ENCODE measurements at places on chromosomes 3 and 15. TPM values are rescaled to one million over a fixed set of nuclear protein-coding genes. Genes with fewer than 3 reads are reported as not detected.

The P4HTM gene
- total RNA-seq, result 48.4 TPM

The PROS1 gene
- total RNA-seq, result 12.4 TPM

The TEX264 gene
- 30.6 TPM for total RNA-seq

DNA sequence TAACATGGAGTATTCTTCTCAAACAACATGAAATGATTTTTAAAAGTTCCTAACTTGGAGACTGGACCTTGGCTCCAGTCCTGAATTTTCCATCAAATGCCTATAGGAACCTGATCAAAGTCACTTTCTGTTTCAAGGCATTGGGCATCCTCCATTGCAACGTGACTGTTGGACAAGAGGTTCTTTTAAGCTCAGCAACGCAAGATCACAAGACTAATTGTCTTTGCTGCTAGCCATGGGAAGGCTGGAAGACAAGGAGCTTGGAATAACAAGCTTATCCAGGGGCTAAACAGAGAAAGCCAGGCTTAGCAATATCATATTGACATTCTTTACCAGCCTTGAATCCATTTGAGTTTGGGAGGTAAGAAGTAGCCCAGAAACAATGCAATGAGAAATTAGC lies 48.3 kb downstream of the SST start:
- no peaks in the 10 kb centered on the region for H3K36me3 ChIP-seq
- H3K4me3 ChIP-seq, result no peak overlapping the region
- H3K27me3 ChIP-seq, result peaks cover 9% of the 10 kb centered on the region

DNA sequence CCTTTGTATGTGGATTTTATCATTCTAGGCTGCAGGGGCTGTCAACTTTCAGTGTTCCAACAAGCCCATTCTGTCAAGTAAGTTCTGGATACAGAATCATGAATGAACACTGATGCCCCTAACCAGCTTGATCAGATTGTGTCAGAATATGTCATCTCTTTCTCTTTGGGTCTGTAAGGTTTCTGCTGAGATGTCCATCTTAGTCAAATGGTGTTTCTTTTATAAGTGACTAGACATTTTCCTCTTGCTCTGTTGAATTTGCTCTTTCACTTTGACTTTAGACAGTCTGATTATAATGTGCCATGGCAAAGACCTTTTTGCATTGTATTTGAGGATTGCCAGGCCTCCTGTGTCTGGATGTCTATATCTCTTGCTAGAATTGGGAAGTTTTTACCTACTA lies 660.9 kb upstream of the CBLB start:
- H3K4me1 ChIP-seq, result no peaks in the 10 kb centered on the region
- no peak overlapping the region for H3K4me3 ChIP-seq
- H3K36me3 ChIP-seq, result no peaks in the 10 kb centered on the region
- no peak for DNase-seq
- H3K27me3 ChIP-seq, result no peaks in the 10 kb centered on the region

- peaks cover 6% of the 10 kb centered on the region for H3K27me3 ChIP-seq
- no peak overlapping the region for H3K27ac ChIP-seq
- no peak for DNase-seq
- no peaks in the 10 kb centered on the region for H3K4me1 ChIP-seq
- no peak overlapping the region for H3K4me3 ChIP-seq
Measured at GRCh38 chr3:126508564-126508964, 9.0 kb downstream of the UROC1 start.

DNA sequence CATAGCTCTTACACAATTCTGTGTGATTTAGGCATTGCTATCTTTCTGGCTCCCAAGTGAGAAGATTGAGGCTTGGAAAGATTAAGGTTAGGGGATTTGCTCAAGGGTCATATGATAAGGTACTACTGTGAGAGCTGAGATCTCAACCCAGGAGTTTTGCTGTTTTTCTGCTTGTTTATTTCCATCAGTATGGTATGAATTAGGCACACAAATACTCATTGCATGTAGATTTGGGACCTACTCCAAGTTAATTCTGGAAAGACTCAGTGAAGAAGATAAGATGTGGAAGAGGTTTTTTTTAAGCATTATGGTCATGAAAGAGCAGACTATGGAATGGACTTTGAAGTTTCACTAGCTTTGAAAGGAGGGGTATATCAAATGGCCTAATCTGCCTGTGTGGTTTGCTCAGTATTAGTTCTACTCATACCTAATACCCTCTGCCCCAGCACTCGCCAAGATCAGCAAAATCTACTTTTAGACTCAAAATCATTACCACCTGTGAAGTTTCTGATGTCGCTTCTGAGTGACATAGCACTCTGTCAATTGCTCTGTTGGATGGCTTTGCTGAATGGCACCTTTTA lies 12.5 kb downstream of the MBNL1 start:
- H3K4me3 ChIP-seq, result no peak overlapping the region
- H3K36me3 ChIP-seq, result no peaks in the 10 kb centered on the region
- no peak overlapping the region for H3K27ac ChIP-seq

- no peak overlapping the region for H3K27ac ChIP-seq
- no peaks in the 10 kb centered on the region for H3K4me1 ChIP-seq
- H3K36me3 ChIP-seq, result no peaks in the 10 kb centered on the region
Measured at GRCh38 chr15:31069360-31070000, 32.0 kb downstream of the TRPM1 start.

- H3K36me3 ChIP-seq, result no peaks in the 10 kb centered on the region
- peaks cover 27% of the 10 kb centered on the region for H3K4me1 ChIP-seq
- no peaks in the 10 kb centered on the region for H3K27me3 ChIP-seq
- peak overlapping the region; percentile 20 for H3K27ac ChIP-seq
Measured at GRCh38 chr3:58010562-58010961, 2.3 kb downstream of the FLNB start.
